ENCODE measurements at places on chromosomes 2 and 18. TPM values are rescaled to one million over a fixed set of nuclear protein-coding genes. Genes with fewer than 3 reads are reported as not detected.

Gene RNMT
- 23.2 TPM for total RNA-seq

DNA sequence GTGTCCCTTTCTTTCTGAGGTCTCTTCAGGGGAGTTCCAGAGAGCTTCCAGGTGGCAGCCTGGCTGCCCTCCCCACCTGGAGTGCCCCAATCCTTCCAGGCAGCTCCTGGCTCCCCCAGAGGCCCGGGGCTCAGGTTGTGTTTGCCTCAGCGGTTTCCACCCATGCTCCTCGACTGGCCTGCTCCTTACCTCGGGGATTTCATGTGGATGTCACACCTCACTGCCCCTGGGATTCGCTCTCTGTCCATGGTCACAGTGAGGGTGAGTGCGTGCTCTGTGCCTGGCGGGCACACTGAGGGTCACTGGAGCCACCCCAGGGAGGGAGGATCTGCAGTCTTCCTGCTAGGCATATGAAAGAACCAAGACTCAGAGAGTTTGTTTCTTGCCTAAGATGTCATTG is 2.1 kb upstream of the TOGARAM2 start:
- no peak for DNase-seq

- no peak for DNase-seq
These were observed 31.4 kb downstream of the TIMM21 start for GRCh38 chr18:74179623-74180199.

- DNase-seq: no peak
These were observed 18.0 kb downstream of the GALNT3 start for GRCh38 chr2:165776013-165776412.

Gene ALPG
- not detected for total RNA-seq

- no peak for DNase-seq
These were observed 92.1 kb downstream of the TMEM18 start for GRCh38 chr2:584863-585823.

DNA sequence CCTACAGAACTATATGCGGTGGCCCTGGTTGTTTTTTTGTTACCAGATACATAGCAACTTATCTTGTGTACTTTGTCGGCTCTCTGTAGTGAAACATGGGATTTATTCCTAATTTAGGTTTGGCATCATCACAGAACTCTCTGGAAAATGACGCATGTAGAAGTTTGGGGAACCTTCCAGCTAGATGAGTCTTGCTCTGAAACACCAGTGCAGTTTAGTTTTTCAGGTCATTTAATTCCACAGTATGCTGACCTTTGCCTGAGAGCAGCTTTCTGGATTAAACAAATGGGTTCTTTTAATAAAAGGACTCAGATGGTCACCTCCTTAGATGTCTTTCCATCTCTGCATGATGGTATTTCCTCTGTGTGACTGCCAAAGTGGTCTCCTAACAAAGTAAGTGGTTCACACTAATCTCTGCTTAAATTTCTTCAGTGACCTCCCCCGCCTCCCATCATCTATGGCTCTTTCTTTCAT is 39.9 kb downstream of the MYO3B start:
- no peak for DNase-seq

Gene PSMA8
- not detected for total RNA-seq

- DNase-seq: no peak
These were observed 85.3 kb upstream of the ZNF397 start for GRCh38 chr18:35155398-35156117.

- no peak for DNase-seq
These were observed 34.4 kb downstream of the TEX51 start for GRCh38 chr2:126932966-126933710.

DNA sequence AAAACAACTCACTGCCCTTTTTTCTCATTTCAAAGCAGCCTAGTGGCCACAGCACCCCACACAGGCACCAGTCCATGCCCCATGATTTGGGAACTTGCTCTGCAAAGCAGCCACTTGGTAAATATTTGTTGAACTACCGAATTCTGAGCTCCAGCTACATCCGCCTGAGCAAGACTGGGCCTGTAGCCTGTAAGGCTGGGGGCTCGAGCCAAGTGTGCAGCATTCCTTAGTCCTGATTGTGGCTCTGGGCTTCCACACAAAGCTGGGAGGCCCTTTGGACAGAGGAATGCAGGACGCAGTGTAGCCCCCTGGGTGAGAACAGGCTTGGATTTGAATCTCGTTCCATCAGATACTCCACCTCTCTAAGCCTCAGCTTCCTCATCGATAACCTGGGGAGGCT is 88.4 kb downstream of the ACTR2 start:
- no peak for DNase-seq

DNA sequence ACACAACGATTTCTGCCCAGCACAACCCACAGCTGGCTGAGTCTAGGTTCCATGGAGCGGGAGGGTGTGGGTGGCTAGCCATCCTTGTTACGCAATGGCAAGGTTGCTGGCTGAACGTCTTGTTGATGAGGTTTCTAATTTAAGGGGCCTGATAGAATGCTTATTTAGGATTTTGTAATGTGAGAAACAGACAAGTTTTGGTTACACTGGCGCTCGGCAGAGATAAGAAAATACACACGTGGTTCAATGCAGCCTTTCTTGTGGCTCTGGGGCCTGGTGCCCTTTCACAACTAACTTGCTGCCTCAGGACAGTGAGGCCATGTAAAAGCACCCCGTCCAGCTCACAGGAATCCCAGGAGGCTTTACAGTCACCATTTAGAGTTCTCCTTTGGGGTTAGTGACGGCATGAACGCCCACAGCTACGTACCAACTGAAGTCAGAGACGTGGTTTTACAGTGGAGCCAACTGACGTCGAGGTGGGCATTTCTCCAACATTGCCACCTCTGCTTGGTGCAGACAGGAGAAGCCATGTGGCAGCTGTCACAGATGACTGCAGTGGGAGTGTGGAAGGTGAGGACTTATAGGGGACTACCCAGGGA is 29.7 kb upstream of the PIEZO2 start:
- DNase-seq: peak; percentile 78

- DNase-seq: no peak
These were observed 39.0 kb downstream of the ANXA4 start for GRCh38 chr2:69780921-69781320.

Gene RAB6C
- total RNA-seq: not detected

DNA sequence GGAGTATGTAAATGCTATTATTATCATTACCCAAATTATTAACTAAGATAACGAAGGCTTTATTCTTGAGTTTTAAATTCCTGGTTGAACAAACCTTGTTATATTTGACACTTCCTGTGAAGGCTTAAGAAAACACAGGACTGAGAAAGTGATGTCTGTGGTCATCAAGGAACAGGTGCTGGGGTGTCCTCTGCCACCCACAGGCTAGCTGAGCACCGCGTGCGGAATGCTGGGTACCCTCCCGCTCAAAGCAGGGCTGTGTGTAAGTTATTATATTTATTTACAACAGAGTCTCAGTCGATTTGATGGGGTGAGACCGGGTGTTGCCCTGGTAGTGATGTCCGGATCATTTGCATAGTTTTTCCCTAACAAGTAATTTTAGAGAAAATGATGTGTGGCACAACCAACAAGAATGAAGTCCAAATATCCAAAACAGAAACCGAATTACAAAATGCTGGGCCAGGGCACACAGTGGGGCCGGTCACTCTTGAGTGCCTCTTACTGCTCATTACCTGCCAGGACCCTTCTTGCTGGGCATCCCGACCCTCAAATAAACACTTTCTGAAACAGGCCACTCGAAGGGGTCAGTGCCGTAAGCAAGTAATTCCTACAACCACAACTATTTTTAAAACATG is 49.2 kb downstream of the TMEM18 start:
- DNase-seq: no peak

Gene B3GNT7
- total RNA-seq: 3.3 TPM

Gene CDH7
- 16.5 TPM for total RNA-seq

Gene LYPD6B
- not detected for total RNA-seq

DNA sequence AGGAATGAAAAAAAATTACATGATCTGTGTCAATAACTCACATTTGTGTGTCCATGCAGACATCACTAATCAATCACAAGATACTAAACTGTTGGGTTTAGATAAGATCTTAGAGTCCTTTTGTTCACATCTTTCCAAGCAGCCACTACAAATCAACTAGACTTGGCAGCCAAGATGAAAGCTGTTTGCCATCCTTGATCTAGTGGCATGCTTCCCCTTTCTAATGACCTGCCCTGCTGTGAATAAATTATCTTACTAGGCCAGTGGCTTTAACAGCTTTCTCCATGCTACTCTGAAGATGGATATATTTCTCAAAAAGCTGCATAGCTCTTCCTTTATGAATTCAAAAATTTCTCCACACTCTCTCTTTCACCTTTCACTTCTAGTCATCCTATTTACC is 1338.0 kb upstream of the ACVR2A start:
- DNase-seq: no peak

Gene ROCK1
- total RNA-seq: 94.6 TPM

DNA sequence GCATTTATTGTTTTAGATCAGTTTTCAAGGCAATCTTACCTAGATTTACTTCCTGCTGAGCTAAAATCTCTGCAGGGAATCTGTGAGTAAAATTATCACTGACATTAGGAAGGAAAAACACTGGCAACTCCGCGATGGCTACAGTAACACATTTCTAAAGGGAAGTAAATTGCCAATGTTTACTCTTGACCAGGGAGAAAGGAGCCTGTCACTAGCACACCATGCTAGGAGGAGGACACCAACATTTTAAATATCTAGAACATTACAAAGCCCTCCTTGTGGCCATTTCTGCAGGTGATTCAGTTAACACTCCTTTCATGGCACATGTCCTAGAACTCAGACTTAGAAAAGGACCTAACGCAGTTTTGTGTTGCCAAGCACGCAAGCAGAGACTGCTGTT is 58.4 kb downstream of the TCF4 start:
- DNase-seq: no peak

- DNase-seq: no peak
These were observed 8.6 kb downstream of the SH3BP4 start for GRCh38 chr2:234960175-234961088.

Gene ICOS
- total RNA-seq: not detected

GRCh38 chr2:127421116-127421800 is 3.0 kb downstream of the PROC start:
- DNase-seq: no peak

DNA sequence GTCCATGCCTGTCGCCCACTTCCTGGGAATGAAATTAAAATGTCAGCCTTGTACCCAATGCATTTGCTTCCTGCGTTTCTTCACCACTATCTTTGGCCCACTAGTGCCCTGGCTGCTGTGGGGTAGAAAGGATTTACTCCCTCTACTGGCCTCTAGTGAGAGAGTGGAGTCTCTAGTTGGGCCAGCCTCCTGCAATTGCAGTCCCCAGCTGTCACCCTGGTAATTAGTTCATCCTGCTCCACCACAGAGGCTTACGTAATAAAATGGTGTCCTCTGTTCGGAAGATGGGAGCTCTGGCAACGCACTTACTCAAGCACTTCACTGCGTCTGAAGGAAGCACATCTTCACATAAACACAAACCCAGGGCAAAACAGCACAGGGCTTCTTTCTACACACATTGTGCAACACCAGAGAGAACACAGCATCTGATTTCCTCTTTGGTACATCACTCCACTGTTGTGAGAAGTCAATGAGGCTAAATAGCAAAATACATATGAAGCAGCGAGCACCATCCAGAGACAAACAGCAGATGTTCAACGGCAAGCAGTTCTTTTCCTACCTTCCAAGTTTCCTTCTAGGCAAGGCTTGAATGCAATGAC is 274.6 kb downstream of the LRATD1 start:
- no peak for DNase-seq

Gene MIB1
- total RNA-seq: 25.8 TPM

GRCh38 chr2:223889229-223889628 is 51.8 kb upstream of the AP1S3 start:
- DNase-seq: no peak

DNA sequence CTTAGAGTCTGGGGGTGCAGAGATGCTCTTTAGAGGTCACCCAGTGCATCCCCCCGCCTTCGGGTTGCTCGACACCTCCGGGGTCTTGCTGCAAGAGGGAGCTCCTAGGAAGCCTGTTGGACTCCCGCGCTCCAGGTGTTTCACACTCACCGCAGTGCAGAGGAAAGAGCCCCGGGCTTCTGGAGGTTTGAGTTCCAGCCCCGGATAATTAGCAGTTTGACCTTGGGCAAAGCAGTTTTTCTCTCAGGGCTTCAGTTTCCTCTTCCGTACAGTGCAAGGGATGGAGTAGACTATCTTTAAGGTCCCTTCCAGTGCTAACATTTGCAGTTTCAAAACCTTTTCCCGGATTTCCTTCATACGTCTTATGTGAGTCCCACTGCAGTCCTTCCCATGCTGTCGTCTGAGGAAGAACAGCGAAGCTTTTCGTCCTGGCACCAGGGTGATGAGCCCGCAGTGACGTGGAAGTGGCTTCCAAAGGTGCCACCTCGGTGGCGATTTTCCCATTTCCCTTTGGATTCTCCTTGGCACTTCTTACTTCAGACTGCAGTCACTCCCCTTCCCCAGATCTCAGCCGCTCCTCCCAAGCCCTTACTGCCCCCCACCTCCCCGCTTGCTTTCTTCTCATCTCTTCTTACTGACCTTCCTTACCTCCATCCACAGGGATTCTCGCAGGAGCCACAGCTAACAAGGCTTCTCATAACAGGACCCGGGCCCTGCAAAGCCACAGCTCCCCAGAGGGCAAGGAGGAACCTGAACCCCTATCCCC is 585 bp downstream of the PNKD start:
- no peak for DNase-seq

Gene ATG16L1
- 44.1 TPM for total RNA-seq

Gene CROCC2
- not detected for total RNA-seq
